Hematopoietic multipotent progenitor cell treated with erythropoietin and hydrocortisone succinate and interleukin-3 and kit ligand, for 8 days (in vitro differentiated cells): ENCODE measurements at places on chromosomes 6 and 20.

- DNase-seq: no peak
Measured at GRCh38 chr6:136887953-136888352, 34.1 kb upstream of the SLC35D3 start.

DNA sequence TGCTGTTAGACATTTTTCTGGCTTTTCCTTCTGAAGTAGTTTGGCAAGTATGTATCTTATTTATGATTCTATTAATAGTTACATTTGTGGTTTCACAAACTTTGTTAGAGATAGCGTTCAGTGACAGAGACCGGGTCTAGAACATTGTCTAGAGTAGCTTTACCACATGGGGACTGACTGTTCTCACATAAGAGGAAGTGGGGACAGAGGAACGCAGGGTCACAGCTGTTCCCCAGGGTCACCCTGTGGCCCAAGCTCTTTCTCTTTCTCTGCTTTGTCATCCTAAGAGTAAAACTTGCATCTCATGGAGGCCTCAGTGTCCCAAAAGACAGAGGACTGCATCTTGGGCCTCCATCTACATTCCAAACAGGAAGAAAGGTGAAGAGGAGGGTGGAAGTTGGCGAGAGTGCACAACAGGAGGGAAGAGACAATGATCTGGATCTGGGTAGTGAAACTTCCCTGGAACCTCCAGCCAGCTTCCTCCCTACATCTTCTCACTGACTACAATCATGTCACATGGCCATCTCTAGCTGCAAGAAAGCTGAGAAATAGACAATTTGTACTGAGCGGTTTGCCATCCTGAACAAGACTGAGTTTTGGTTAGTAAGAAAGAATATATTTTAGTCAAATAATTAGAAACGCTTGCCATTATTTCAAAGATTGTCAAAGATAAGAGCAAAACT is 645.8 kb upstream of the ARID1B start:
- peak; percentile 12 for DNase-seq

GRCh38 chr6:73362869-73363536 is 545 bp downstream of the KHDC3L start:
- no peak for DNase-seq

GRCh38 chr6:68988698-68989097 is 353.6 kb downstream of the ADGRB3 start:
- DNase-seq: no peak

GRCh38 chr6:37617073-37617472 is 80.6 kb downstream of the MDGA1 start:
- no peak for DNase-seq

DNA sequence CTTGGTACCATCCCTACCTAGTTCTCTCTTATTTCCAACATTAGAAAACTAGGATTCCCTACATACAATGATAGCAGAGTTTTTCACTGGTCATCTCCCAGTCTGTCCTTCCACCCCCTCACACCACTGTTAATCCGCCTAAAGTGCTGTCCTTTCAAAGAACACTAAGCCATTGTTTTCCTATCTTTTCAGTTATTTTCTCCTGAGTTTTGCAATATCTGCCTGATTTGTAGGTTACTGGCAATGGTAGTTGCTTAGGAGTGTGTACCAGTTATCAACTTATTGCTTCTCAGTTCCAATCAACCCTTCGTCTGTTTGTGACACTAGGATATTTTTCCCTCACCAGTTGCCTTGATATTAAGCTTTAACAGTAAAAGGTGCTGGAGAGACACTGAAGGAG is 135.0 kb downstream of the EPM2A start:
- DNase-seq: no peak

DNA sequence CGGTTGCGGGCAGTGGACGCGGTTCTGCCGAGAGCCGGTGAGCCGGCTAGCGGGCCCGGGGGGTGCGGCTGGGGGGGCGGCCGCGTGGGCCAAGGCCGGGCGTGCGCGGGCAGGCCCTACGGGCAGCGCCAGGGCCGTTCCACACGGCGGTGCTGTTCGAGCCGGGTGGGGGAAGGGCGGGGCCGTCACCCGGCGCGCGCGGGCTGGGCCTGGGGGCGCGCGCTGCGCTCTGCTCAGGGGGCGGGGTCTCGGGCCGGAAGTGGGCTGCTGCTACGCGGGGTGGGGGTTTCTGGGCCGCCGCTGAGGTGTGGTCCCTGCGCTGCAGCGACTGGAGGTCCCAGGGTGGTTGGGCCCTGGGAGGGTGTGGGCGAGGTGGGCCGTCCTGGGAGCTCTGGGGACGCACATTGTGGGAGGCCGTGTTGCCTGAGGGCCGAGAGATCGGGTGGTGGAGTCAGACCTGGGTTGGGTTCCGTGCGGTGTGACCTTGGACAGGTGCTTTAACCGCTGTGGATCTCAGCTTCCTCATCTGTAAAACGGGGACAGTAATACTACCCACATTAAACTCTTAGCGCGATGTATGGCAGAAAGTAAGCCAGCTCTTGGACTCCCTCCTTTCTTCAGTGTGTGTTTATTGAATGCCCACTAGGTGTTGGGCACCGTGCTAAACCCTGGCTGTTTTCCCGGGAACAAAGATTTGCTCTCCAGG is 391 bp downstream of the MAPRE1 start:
- DNase-seq: no peak

DNA sequence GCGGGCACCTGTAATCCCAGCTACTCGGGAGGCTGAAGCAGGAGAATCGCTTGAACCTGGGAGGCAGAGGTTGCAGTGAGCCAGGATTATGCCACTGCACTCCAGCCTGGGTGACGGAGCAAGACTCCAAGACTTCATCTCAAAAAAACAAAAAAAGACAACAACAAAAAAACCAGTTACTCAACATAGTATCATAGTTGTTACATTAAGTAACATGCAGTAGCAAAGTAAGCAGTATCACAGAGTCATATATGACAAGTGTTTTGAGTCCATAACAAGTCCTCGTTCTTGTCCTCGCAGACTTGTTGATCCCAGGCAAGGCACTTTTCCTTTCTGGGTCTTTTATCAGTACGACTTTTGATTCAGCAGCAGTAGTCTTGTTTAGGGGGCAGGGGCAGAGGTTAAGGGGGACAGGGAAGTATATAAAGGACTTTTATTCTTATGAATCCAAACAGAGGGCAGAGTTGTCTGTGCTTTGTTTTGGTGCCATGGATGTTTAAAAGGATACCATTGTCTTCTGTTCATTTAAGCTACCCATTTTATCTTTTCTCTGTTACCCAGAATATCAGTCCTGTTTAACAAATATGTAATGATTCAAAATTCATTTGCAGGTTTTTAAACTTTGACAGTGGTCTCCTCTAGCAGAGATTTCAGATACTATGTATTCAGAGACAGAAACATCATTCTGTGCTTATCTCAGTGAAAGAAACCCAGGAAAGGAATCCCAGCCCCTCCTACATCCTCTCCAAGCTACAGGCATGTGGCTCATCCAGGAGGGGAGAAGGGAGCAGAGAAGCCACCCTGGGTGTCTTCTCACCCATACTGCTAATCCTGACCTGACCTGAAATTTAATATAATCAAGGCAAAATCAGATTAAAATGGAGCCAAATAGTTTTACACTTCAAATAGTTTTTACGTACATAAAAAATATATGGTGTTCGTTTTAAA is 137.9 kb upstream of the EDN1 start:
- DNase-seq: no peak

- DNase-seq: no peak
Measured at GRCh38 chr6:135581211-135581610, 83.7 kb upstream of the AHI1 start.

- DNase-seq: no peak
Measured at GRCh38 chr20:35697696-35698297, 1.4 kb downstream of the NFS1 start.

DNA sequence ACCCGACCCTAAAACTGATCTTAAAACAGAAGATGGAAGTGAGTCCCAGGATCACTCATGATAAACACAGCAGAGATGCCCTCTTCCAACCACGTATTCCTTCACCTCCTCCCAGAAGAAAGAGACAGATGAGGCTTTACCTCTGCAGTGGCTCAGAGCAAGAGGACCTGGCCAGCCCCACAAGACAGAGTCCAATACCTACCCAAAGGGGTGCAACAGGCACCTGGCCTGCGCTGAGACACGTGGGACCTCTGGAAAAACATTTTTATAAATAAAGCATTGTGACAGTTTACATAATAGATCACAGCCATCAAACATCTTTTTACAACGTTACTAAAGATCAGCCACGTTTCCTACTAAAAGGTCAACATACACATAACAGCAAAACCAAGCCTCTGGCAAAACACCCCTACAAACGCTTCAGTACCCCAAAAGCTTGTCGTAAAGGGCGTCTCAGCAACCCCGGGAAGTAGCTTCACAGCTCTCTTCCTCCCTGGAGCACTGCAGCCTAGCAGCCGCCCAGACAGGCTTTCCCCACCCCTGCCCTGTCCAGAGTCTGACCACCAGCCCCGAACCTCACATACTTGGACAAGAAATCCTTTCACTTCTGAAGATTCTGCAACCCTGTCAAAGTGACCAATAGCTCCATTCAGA is 2.9 kb downstream of the TAF4 start:
- DNase-seq: no peak

GRCh38 chr6:18820725-18821124 is 433.6 kb downstream of the RNF144B start:
- no peak for DNase-seq

GRCh38 chr6:84103029-84103428 is 69.5 kb downstream of the MRAP2 start:
- no peak for DNase-seq

GRCh38 chr20:57439432-57439831 is 48.2 kb downstream of the RBM38 start:
- DNase-seq: no peak

DNA sequence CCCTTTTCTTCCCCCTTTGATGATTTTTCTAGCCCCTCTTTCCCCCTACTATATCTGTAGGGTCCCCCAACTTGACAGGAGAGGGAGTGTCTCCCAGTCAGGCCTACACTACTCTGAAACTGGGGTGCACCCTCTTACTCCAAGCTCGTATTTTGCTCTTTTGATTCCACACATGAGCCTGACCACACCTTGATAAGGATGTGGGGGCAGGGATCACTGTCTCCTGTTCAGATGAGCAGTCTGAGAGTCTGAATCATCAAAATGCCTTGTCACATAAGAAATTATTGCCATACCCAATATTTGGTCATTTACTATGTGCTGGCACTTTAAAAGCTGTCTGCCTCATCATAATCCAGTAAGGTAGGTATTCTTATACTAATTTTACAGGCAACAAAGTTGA is 15.9 kb downstream of the PNPLA1 start:
- DNase-seq: peak; percentile 40

DNA sequence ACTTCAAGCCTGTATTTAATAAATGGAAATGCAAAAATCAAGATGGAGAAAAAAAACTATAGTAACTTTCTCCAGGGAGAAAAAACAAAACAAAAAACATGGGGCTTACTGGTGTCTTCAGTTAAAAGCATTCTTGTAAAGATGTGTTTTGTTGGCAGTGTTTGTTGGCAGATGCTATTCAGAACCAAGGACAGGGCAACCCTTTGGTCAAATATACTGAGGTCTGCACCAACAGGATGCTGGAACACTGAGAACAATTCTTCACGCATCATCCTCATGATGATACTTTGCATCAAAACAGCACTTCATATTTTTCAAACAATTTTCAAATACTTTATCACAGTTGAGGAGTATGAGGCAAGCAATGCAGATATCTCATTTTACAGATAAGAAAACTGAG is 63.7 kb upstream of the CBLN4 start:
- no peak for DNase-seq

DNA sequence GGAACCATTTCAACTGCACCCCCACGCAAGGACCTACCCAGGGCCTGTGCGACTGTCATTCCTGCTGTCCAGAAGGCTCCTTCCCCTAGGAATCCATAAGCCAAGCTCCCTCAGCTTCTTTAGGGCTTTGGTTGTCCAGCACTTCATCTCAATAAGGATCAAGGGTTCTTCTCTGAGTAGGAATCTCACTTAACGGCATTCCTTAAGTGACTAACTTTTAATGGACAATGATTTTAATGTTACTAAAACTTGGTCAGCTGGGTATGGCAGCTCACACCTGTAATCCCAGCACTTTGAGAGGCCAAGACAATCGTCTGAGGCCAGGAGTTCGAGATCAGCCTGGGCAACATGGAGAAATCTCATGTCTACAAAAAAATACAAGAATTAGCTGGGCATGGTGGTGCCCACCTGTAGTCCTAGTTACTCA is 13.4 kb downstream of the UBE2V1 start:
- no peak for DNase-seq

DNA sequence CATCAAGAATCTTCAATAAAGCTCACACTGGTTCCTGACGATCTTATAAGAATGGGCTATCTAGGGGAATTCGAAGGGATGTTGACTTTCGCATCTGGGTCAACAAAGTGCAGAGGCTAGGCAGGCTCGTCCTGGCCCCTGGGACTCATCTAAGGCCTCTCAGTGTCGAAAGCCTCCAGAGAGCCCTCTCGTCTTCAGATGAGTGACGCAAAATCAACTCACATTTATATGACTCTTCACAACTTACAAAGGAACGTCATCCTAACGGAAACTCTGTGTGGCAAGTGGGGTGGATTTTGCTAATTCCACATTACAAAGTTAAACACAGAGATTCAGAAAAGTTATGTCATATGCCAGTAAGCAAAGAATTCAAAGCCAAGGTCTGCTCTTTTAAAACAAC is 270.5 kb upstream of the EXOC2 start:
- DNase-seq: no peak

GRCh38 chr6:100001915-100002388 is 7.9 kb upstream of the MCHR2 start:
- peak; percentile 54 for DNase-seq

- DNase-seq: peak; percentile 5
Measured at GRCh38 chr6:43310624-43311023, 2.0 kb upstream of the CRIP3 start.

- DNase-seq: no peak
Measured at GRCh38 chr6:135170849-135171248, 10.3 kb upstream of the MYB start.

- DNase-seq: peak; percentile 31
Measured at GRCh38 chr6:82006027-82006738, 241.4 kb downstream of the IBTK start.

DNA sequence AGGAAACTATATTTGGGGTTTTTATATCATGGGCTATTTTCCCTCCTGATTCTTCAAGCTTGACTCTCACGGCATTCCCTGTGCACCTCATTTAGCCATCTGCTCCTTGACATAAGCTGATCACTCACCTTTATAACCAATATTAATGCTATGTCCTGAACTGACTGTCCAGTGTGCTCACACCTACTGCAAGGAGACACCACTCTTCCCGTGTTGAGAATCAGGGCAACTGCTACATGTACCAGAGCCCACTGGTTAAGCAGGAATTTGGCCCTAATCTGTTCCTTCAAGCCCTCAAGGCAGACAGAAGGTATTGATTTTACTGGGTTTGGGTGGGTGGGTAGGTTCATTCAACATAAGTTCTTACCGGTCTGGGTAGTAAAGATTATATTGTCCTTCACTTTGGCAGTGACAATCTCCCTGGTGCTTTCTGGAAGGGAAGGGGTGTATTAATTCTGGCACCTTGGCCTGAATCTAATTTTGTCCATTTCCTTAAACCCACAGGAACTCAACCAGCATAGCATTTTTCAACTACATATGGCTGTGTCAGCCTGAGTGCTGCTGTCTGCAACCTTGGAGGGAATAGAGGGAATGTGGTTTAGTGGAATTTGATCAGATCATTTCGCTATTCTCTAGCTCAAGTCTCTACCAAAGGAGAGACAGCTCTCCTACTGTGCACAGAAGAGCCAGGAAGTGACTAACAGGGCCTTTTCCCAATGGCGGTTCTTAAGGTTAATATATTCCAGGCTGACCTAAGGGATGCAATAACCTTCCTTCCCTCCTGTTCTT is 293.2 kb downstream of the BTBD9 start:
- DNase-seq: no peak

- DNase-seq: no peak
Measured at GRCh38 chr20:7226156-7226555, 458.7 kb downstream of the BMP2 start.

- no peak for DNase-seq
Measured at GRCh38 chr6:24430086-24430485, 27.4 kb downstream of the MRS2 start.
